ENCODE measurements at places on chromosomes 13 and 19.

DNA sequence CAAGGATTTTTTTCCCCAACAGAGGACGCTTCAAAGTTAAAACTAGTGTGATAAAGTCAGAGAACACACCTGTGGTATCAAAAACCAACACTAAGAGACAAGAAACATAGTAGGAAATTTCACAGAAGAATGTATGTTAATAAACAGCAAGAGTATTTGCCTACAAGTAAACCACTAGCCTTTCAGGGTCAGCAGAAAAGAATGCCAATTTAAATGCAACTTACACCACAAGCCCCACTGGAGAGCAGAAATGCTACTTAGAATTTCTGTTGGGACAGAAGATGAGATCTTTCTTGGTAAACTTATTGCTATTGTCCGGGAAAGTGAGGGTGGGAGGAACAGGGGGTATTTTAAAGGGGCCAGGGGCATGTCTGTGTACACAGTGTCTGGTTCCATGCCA, 68.6 kb downstream of the STK24 start:
- DNase-seq = no peak

GRCh38 chr19:11278670-11279069, 16.3 kb upstream of the DOCK6 start:
- DNase-seq = no peak

DNA sequence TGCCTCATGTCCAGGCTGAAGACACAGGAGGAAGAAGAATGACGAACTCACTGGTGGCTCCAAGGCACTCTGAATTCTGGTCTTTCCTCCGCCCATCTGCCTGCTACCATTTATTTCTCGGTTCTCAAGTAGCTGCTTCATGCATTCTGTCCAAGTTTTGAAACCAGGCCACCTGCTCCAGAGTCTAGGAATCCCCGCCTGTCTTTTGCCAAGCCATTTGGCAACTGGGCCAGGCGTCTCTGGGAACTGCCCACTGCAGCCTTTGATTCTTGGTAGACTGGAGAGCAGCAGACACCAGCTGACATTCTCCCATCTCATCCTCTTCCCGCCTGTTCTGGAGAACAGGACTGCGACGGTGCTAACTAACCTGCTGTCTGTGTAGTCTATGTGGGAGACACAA, 10.8 kb downstream of the SLC35E1 start:
- DNase-seq = no peak

GRCh38 chr19:11457115-11457514, 21.7 kb downstream of the PRKCSH start:
- no peak for DNase-seq

GRCh38 chr19:48511800-48512503, at the start of gene LMTK3:
TSS of gene LMTK3 (minus strand) at chr19:48511835. CDS start at chr19:48511576, 259 bp downstream.
- DNase-seq = no peak

- no peak for DNase-seq
These were observed 34.3 kb upstream of the MEDAG start for GRCh38 chr13:30871588-30872275.

GRCh38 chr19:9498183-9498902, at the start of gene ZNF560:
TSS of gene ZNF560 (minus strand) at chr19:9498616. CDS start at chr19:9475313, 23,303 bp downstream.
- no peak for DNase-seq

DNA sequence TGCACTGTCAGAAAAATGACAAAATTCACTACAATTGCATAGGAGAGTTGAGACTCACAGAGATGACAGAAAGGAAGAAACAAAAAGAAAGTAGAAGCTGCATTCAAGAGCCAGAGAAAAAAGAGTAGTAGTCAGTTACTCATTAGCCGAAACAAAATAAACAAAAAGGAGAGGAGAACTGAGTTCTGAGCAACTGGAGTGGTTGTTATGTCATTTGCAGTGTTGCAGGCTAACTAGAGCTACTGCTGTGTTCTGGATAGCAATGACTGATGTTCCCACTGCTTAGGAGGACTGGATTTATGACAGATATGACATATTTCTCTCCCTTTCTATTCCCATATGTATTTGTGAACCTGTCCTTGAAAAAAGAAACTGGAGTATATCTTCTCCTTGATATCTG, 482.6 kb downstream of the RFC3 start:
- DNase-seq = no peak

GRCh38 chr19:27767234-27767633, 1445.7 kb downstream of the UQCRFS1 start:
- DNase-seq = no peak

GRCh38 chr13:34035676-34036325, 217.9 kb downstream of the RFC3 start:
- DNase-seq = no peak

DNA sequence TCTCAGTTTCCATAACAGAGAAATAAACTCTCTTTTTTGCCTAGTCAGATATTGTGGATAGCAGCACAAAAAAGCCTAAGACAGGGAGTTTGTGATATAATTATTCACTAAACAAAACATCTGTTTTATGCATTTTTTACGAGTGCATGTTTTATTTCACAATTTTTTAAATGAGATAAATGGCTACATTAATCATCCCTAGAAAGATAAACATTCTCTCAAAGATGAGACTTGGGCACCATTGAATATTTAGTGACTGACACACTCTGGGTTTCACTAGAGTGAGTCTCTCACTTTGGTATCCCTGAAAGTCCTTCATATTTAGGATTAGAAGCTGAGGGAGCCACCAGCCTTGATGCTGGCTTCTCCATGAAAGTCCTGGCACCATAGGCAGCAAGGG, 74.3 kb upstream of the LRCH1 start:
- no peak for DNase-seq

DNA sequence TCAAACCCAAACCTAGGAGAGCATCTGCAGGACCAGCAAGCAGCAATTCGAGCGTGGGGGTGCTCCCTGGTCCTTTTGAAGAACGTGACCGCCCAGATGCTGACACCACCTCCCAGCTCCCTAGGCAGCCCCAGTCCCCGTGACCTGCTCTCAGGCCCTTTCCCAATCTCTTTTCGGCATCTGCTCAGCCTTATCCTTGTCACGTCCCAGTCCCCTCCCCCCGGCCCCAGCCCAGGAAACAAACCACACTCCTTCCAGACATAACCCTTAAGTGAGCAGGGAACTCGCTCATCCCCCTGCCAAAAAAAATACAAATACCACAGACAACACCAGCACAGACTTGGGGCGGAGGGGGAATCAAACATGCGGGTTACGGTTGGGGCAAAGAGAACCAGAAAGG, 3.3 kb downstream of the MLLT1 start:
- no peak for DNase-seq

GRCh38 chr19:40907968-40908735, 26.1 kb upstream of the CYP2A7 start:
- peak; percentile 36 for DNase-seq

- peak; percentile 54 for DNase-seq
These were observed 630 bp downstream of the RAP2A start for GRCh38 chr13:97434397-97435201.

DNA sequence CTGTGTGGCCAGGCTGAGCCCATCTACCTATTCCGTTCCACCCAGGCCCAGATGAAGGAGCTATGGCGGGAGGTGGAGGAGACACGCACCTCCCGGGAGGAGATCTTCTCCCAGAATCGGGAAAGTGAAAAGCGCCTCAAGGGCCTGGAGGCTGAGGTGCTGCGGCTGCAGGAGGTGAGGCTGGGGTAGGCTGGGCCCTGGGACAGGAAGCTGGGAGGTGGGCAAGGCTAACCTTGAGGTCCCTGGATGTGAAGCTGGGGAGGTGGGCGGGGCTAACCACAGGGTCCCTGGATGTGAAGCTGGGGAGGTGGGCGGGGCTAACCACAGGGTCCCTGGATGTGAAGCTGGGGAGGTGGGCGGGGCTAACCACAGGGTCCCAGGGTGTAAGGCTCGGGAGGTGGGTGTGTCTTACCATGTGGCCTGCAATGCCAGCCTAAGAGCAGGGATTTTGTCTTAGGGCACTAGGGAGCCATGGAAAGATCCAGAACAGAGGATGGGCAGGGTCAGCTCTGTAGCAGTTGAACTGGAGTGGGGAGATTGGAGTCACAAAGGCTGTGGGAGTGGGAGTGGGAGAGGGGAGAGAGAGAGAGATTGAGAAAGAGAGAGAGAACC, 36.9 kb downstream of the KCNC3 start:
- DNase-seq = no peak

- DNase-seq = no peak
These were observed 60.9 kb downstream of the STARD13 start for GRCh38 chr13:33224686-33225085.

- DNase-seq = no peak
These were observed 12.7 kb downstream of the ATP4B start for GRCh38 chr13:113645329-113645728.

GRCh38 chr13:40189898-40190630, 476.4 kb downstream of the FOXO1 start:
- no peak for DNase-seq

- DNase-seq = no peak
These were observed 14.7 kb downstream of the TEX101 start for GRCh38 chr19:43429395-43429794.

- DNase-seq = no peak
These were observed 8.7 kb downstream of the MEGF8 start for GRCh38 chr19:42333975-42334696.

DNA sequence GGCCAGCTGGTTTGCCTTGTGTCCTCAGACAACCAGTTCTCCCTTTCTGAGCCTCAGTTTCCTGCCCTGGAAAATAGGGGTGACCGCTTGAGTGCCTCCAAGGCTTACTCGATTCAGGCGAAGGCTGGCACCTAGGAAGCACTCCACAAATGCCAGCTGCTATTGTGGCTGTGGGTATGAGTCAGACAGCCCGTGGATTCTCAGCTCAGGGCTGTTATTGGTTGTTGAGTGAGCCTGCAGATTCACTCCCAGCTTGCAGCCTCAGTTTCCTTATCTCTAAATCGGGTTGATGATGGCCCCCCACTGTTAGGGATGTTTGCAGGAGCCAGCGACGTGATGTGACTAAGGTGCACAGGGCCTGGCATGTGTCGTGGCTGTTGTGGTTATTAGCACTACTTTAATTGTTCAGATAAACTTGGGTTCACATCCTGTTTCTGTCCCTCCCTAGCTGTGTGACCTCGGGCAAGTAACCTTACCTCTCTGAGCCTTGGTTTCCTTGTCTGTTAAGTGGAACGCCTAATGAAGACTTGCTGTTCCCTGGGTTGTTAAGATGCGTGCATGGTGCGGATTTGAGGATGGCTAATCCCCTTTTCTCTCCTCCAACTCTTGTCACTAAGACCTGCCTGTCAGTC, 2.4 kb downstream of the MARK4 start:
- DNase-seq = no peak

GRCh38 chr13:109160887-109161669, 531.7 kb downstream of the MYO16 start:
- DNase-seq = peak; percentile 38

- DNase-seq = no peak
These were observed 10.9 kb downstream of the ZNRF4 start for GRCh38 chr19:5466072-5466471.

DNA sequence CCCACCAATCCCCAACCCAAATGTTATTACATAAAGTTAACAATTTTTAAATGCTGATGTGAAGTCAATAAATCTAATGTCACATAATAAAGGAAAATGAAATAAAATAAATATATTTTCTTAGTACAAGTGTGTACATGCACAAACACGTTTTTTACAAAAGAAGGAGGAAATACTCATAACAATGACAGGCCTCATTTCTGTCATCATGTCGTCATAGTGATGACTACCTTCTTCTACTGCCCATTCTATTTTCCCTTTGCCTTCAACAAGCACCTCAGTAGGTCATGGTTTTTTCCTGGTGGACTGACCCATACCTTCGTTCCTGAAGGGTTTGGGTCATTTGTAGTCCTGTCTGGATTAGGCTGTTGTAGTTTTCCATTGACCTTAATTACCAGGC, 185.3 kb upstream of the IPO5 start:
- no peak for DNase-seq

GRCh38 chr19:15265214-15265849, 33.1 kb upstream of the EPHX3 start:
- DNase-seq = no peak

DNA sequence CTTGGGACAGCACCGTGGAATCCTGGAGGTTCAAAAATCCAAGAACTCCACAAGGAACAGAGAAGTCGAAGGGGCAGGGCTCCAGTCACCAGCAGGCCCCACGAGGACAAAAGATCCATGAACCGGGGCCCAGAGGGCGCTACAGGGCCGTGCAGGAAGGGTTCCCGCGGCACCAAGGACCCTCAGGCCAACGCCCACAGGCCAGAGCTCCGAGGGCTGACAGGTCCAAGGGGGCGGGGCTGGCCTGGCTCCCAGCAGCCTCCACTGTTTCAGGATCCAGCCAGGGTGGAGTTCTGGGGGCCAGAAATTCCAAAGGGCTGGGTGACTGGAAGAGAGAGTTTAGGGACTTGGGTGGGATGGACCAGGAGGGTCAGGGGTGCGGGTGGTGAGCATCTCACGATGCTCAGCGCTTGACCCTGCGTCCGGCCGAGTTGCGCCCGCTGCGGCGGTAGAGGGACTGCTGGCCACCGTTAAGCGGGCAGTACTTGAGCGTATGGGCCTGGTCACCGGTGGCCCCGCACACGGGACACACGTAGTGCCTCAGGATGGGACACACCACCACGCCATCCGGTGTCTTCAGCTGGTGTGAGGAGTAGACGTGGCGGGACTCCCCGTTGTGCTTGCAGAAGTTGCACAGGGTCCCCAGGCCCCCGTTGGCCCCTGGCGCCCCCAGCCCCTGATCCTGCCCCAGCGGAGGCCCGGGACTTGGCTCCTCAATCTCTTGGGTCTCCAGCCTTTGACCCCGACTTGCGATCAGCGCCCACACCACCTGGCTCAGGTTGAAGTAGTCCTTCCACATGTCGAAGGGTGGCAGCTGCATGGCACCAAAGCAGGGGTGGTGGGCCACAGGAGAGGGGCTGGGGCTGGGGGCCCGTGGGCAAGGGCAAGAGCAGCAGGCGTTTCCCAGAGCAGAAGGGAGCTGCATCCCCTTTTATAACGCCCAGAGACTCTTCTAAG, at the start of gene NANOS2:
TSS of gene NANOS2 (minus strand) at position 905 of the 957 bp plus-strand sequence. CDS start at position 820, 85 bp downstream.
- no peak for DNase-seq

GRCh38 chr13:108360139-108360538, 90.6 kb downstream of the TNFSF13B start:
- DNase-seq = peak; percentile 64

DNA sequence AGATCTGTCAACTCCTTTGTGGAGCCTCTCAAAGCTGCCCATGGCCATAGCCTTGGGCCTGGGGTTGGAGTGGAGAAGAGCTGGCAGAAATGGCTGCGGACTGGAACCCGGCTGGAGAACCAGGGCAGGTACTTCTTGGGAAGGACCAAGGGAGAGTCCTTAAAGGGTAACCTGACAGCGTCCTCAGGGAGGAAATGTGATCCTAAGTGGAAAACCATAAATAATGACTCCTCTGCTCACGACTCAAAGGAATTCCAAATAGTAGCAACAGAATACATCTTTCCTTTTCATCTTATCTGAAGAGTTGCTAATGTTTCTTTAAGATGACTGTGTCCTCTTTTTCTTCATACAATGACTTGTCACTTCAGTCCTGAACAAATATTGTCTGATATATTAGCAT, 41.0 kb downstream of the RAP2A start:
- DNase-seq = no peak

GRCh38 chr19:38869160-38869835, 8.8 kb downstream of the RINL start:
- DNase-seq = no peak

All from NK-92 treated with Interleukin-12 subunit alpha and Interleukin-12 subunit beta, amount 100 ng/mL, for 24 hours (cell line).